ENCODE measurements at places on chromosomes 6 and 20.

GRCh38 chr20:18686696-18687095 lies 98.8 kb downstream of the DTD1 start:
- DNase-seq = no peak

DNA sequence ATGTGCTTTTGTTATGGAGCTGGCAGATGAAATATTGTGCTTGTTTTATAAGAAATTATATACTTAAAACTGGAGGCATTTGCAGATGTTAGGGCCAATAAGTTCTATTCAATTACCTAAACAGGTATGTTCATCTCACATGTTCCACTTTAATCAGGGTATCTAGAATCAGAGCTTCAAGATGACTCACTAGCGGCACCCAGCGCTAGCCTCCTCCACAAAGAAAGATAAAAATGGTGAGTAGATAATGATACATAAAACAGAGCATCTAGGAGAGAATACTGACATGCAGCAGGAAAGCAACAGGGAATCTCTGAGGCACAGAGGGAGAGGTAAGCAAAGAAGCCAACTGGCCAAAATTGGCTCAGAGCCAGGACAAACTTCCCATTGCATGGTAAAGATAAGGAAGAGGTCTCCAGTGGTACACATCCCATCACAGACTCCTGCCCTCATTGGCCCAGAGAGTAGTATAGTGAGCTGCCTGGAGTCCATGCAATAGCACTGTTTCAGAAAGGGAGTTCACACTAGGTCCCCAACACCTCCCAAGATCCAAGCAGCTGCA lies 200.7 kb upstream of the SPTLC3 start:
- DNase-seq = no peak

- DNase-seq = peak; percentile 65
Observed at GRCh38 chr6:20402342-20403069, 827 bp downstream of the E2F3 start.

- no peak for DNase-seq
Observed at GRCh38 chr20:61708891-61709290, 356.8 kb downstream of the TAF4 start.

- no peak for DNase-seq
Observed at GRCh38 chr6:1296542-1296941, 15.4 kb upstream of the FOXQ1 start.

GRCh38 chr6:79694623-79695343 lies 63.7 kb downstream of the SH3BGRL2 start:
- DNase-seq = no peak

- DNase-seq = no peak
Observed at GRCh38 chr6:67630146-67630545, 1004.9 kb upstream of the ADGRB3 start.

GRCh38 chr6:56552187-56553130 lies 90.2 kb downstream of the DST start:
- no peak for DNase-seq

DNA sequence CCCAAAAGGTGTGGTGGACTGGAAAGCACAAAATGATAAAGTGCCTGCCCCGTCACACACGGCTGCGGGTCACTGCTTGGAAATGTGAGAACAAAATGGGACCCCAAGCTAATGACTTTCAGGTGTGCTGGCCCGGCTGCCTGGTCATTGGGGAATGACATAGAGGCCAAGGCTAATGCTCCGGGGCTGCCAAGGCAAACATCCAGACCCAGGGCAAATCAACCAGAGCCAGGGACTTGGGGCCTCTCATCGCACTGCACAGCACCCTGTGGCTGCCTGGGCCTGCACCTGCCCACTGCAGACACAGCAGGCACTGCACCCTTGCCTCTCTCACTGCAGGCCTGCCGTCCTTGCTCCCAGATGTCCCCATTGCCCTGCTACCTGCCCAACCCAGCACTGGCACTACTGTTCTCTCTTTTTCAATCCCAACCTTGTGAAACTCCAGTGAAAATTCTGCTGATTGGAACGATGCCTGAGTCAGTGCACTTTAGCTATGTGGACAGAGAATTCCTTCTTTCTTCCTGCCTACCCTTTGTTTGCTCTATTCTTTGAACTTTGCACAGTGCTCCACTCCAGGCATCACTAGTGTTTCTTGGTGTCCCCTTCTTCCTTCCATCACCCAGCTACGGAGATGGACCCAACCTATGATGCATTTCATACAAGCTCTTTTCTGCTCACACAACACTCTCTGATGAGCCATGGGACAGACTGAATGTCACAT lies 849.5 kb downstream of the MAFB start:
- no peak for DNase-seq

DNA sequence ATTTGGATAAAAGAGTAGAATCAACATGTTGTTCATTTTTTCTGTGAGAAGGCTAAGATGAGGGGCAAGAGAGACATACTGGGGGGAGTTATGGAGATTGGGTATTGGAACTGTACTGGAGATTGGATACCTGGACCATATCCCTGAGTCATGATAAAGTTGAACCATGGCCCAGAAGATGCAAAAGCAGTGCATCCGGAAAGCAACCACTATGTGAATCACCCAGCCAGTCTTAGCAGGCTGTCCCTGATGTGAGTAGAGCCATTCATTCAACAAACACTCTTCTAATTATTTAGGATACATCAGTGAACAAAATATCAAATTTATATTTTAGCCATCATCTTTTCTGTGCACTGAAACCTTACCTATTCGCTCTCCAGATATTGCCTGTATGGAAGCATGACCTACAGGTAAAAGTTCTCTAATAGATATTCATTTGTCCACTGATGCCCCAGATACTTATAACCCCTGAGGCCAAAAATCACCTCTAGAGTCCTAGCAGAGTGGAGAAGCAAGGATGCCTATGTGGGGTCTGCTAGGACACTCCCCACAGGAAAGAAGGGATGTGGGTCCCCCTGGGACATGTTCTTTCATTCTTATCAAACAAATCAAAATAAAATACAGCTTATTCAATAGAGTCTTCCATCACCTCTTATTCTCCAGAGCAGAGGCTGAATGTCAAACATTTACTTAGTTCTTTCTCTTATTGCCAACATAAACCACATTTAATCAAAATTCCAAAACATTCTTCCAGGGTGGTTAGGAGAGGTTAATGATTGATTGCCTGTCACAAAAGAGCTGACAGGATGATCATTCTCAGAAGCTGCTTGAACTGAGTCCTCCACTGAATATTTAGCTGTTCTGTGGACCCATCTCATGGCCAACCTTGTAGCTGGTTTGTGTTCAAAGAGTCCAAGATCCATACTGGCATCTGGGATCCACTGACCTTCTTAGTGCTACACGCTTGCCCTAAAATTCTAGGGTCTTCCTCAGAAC lies 37.0 kb upstream of the PKHD1 start:
- no peak for DNase-seq

DNA sequence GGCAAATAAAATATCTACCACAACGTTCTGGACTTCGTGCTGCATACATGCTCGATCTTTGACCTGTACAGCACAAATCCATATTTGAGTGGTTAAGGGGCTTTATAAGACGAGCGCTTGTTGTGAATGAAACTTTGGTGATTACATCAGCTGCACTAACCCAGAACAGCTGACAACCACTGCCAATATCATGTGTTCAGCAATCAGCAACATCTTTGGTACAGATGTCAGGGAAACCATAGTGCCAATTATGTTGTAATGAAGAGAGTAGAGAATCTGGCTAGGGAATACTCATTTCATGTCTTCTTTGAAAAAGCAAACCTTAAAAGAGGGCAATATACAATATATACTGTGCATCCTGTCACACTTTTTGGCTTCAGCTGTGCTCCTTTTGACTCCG lies 188.6 kb upstream of the NT5E start:
- no peak for DNase-seq

DNA sequence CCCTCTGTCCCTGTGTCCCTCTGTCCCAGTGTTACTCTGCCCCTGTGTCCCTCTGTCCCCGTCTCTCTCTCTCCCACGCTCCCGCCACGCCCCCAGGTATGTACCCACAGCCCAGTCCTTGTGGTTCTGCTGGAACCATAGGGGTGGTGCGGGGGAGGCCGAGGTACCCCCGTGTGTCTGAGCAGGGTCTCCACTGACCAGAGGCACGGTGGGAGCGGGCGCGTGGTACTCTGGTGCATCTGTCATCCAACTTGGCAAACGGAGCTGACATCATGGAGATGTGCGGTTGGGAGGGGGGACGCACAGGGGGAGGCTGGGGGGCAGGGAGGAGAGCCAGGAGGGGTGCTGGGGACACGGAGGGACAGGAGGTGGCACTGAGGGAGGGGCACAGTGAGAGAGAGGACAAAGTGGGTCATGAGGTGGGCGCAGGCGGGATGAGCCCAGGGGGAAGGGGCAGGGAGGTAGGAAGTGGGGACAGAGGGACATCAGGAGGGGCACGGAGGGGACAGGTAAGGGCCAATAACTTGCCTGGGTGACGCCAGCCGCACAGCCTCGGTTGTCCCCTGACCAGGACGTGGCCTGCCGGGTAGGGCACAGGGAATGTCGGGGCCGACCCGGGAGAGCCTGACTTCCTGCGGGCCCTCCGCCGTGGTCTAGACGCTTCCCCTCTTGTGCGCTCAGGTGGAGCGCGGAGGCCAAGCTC lies 163.6 kb upstream of the PDE10A start:
- no peak for DNase-seq

- DNase-seq = no peak
Observed at GRCh38 chr20:9287826-9288225, 218.9 kb downstream of the PLCB4 start.

DNA sequence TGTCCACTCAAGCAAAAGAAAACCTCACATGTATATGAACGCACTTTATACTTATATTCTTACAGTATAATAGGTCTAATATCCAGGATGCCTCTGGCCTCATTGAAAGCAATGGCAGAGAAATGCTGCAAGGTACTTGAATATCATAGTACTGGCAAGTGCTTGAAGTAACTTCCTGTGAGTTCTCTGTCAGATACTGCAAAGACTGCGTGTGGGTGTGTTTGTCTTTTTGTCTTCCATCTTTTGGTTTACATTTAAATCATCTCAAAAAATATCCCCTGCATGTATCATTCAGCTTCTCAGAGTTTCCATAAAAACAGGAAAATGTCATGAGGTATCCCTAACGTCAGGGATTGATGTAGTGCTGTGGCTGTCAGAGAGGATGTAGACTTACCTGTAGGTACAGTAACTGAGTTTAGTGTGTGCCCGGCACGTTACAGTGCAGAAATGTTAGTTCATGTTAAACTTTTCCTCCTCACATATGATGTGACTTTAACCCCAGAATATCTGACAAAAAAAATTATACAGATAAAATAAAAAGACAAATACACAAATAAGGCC lies 184.3 kb downstream of the DST start:
- no peak for DNase-seq

GRCh38 chr6:33481192-33481591 lies 26.8 kb downstream of the ZBTB9 start:
- no peak for DNase-seq

GRCh38 chr20:1757072-1757471 lies 99.5 kb upstream of the SIRPG start:
- DNase-seq = no peak

DNA sequence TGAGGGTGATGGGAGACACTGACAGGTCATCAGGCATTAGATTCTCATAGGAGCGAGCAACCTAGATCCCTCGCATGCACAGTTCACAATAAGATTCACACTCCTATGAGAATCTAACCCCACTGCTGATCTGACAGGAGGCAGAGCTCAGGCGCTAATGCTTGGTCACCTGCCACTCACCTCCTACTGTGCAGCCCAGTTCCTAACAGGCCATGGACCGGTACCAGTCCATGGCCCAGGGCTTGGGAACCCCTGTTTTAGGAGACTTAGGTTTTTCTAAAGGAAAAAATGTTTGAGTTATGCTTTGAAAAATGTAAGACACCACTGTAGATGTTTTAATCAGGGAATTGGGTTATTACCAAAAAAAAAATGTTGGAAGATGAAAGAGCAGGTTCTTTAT lies 6.7 kb downstream of the HLA-E start:
- no peak for DNase-seq

GRCh38 chr6:38282911-38283310 lies 356.8 kb downstream of the BTBD9 start:
- DNase-seq = no peak

- no peak for DNase-seq
Observed at GRCh38 chr20:37943501-37944455, 40.9 kb downstream of the VSTM2L start.

GRCh38 chr20:47551222-47551621 lies 49.5 kb downstream of the NCOA3 start:
- no peak for DNase-seq

DNA sequence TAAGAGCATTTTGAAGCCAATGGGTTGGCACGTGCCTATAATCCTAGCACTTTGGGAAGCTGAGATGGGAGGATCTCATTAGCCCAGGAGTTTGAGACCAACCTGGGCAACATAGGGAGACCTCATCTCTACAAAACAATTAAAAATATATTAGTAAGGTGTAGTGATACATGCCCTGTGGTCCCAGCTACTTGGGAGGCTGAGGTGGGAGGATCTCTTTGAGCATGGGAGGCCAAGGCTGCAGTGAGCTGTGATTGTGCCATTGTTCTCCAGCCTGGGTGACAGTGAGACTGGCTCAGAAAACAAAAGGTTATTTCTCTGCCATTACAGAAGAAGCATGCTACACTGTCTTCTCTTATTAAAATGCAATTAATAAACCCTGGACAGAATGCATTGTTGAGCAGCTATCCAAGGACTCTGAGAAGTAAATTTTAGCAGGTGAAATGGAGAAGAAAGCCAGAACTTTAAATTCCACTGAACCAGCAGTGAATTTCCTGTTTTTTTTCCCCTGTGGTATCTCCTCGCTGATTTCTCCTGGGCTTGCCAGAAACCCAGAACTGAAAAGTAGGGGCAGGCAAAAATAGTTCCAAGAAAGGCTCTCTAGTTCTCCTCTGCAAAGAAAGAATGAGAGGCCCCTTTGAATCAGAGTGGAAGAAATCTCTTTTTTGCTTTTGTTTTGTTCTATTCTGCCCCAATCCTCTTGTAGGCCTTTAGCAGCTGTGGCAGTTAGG lies 8.4 kb downstream of the AMD1 start:
- no peak for DNase-seq

DNA sequence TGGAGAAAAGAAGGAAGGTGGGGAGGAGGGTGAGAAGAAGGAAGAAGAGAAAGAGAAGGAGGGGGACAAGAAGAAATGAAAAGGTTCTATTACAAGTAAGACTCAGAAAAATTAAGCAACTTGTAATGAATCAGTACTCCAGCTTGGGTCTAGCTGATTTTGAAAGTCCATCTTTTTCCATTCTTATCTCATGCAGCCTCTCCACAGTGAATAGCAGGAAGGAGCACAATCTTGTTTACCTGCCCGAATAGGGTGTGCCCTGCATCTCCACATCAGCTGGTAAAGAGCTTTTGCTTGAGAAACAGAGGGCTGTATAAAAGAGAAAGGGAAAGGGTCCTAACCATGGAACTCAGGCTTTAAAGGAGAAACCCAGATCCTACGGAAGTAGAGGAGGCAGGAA lies 348.8 kb downstream of the TPBG start:
- DNase-seq = no peak
